Fibroblast of mammary gland (primary cell): ENCODE measurements at places on chromosomes 6 and 20.

DNA sequence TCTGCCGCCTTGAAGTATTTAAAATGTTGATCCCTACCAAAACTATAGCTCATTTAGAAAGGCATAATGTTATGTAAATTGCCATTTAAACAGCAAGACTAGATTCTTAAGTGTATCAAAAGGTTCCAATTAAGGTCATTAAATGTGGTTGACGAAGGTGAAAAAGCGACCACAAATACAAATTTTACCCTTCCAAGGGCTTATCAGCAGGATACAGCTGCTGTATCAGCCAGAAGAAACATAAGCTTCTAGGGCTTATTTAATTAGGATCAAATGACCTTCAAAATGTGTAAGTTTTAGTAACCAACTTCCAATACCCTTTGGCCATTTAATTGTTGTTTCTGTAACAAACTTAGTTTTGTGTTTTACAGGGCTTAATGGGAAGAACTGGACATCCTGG, 139.9 kb downstream of the COL9A1 start:
- no peak for DNase-seq

- peak; percentile 90 for DNase-seq
These were observed 78.0 kb upstream of the TMEM181 start for GRCh38 chr6:158481690-158482473.

DNA sequence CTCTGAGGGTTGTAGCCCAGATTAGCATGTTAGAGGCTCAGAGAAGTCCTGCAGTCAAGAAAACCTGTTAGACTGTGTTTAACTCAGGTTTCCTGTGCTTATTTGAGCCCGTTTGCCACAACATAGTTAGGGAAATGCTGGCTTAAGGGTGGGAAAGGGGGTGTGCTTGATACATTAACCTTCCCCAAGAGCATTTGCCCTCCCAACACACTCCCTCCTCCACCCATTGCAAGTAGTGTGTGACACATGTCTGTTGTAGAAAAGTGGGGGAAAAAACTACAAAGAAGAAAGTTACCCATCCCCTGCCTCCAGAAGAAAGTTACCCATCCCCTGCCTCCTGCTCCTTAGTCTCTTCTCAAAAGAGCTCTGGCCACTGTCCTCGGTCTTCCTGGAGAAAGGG, 36.8 kb upstream of the MRPS18A start:
- no peak for DNase-seq

- no peak for DNase-seq
These were observed 33.8 kb upstream of the COL19A1 start for GRCh38 chr6:69832558-69832957.

GRCh38 chr6:57435475-57436160, 118.2 kb downstream of the PRIM2 start:
- no peak for DNase-seq

DNA sequence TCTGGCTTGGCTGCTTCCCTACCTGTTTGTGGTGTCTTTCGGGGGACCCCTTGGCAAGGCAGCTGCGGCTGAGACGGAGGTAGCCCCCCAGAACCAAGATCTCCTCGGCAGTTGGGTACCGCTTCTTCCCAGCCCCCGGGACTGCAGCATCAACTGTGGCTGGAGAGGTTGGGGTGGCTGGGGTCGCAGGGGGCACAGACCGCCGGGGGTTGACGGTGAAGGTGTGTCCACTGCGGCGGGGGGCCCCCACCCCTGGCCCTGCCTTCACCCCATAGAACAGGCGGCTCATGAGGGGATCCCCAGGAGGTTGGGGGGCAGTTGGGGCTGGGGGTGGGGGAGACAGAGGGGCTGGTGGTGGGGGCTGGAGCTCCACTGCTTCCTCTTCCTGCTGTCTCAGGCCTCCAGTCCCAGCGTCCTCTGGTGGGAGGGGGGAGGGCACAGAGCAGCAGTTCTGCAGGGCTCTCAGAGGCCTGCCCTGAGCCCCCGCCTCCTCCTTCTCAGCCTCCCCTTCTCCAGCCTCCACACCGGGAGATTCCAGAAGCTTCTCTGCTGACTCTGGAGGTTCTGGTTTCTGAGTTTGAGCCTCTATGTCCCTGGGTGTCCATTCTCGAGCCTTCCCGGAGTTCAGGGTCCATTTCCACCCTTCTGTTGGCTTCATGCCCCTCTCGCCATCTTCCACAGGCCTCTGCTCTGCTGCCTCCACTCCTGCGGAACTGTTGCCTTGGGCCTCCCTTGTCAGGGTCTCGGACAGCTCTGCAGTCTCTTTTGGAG, 1.9 kb downstream of the PPP1R18 start:
- DNase-seq = peak; percentile 44

DNA sequence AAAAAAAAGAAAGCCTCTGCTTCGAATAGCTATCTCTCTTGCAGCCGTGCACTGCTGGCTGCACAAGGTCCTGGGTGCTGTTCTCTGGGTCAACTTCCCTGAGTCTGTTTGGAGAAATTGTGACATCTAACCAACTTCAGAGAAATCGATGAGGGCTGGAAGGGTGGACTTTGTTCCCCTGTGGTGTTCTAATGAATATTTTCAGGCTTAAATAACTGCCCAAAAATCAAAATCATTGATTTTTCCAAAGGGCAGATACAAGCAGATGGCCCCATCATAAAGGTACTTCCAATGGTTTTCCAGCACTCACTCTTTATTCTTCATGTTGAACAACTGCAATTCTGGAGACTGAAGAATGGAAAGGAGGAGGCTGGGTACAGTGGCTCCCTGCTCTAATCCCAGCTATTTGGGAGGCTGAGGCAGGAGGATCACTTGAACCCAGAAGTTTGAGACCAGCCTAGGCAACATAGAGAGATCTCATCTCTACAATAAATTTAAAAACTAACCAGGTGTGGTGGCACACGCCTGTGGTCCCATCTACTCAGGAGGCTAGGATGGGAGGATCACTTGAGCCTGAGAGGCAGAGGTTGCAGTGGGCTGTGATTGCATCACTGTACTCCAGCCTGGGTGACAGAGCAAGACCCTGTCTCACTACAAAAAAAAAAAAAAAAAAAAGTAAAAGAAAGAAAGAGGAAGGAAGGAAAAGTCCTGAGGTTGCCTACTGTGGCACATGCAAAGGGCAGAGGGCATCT, 59.1 kb downstream of the FOXA2 start:
- DNase-seq = no peak

- peak; percentile 80 for DNase-seq
These were observed 102.1 kb downstream of the TMEM242 start for GRCh38 chr6:157221049-157221816.

GRCh38 chr6:111870051-111870741, 3.1 kb downstream of the FYN start:
- DNase-seq = no peak

- peak; percentile 73 for DNase-seq
These were observed 181.6 kb upstream of the RGS17 start for GRCh38 chr6:153312634-153313033.

DNA sequence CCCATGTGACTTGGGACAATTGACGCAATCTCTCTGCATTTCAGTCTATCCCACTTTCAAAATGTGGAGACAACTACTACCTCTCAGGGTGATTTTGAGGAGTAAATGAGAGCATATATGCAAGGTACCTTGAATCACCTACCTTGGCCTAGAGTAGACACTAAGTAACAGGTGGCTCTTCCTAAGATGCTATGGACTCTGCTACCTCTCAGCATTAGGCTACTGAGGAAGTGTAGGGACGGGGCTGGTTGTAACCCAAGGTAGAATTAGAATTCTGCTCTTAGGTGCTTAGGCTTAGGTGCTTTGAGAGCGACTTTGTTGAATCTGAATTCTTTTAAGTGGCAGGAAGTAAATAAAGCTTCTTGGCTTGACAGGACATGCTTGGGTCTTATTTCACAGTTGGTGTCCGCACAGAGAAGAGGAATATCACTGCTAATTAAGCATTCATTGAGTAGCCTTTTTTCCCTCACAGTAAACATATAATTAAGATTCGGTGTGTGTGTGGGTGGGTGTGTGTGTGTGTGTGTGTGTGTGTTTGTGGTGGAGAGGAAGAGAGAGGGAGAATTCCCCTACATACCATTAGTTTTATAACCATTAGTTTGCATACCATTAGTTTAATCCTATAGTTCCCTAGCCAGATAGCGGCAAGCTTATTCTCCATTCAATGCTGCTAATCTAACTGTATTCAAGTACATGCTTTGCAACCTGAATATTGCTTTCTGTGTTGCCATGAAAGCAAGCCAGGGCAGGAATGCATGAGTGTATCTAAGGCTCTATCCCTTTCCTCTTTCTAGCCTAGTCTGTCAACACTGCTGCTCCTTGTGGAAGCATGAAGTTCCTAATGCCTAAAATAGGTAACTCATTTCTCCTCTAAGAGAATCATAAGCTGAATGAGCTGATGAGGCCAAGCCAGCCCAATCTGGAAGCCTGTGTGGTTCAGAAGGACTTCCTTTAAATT, 112.5 kb downstream of the IPCEF1 start:
- DNase-seq = no peak

GRCh38 chr6:111471533-111471932, 11.5 kb downstream of the REV3L start:
- no peak for DNase-seq

DNA sequence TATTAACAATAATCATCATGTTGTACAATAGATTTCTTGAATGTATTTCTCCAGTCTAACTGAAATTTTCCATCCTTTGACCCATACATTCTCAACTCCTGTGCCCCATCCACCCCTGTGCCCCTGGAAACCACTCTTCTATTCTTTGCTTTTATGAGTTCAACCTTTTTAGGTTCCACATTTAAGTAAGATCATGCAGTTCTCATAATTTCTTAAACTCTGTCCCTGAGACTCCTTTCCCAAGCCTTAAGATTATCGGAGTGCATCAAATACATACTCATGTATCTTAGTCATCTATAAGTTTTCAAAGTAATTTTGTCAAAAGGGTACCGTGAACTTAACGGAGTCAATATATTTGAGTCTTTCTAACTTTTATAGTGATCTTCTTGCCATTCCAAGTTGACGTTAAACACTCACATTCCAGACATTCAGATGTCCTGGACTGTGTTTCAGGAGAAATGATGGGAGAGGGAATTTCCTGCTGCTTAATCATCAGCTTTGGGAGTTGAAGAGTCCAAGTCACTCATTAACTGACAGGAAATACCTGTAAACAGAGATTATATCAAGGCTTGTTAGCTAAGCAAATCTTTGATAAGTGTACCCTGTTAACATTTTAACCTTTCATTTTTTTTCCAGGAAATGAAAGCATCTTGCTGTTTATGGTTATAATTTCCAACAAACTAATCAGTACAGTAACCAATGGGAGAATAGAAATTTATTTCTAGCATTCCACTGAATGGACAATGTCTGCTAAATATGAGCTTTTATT, 73.3 kb downstream of the ADGRG6 start:
- DNase-seq = peak; percentile 49

DNA sequence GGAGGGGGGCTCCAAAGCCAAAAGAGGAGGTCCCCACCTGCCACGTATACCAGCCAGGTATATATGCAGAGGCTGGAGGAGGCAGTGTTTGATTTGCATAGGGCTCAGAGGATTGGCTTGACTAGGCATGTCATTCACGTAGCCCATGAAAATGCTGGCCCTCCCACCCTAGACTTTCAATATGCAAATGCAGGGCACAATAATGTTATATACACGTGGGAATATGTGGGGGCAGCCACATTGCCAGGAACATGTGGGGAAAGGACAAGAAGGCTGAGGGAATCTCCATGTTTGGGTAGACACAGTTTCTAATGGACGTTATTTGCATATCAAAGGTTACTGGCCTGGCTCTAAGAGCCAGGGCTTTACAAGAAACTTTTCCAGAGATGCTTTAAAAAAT, 301.8 kb downstream of the FARS2 start:
- no peak for DNase-seq

GRCh38 chr20:13226367-13226766, 5.3 kb downstream of the ISM1 start:
- DNase-seq = no peak

GRCh38 chr6:105488516-105489215, 85.8 kb upstream of the PREP start:
- no peak for DNase-seq

- DNase-seq = peak; percentile 34
These were observed 35.8 kb downstream of the NEDD9 start for GRCh38 chr6:11196511-11197174.

DNA sequence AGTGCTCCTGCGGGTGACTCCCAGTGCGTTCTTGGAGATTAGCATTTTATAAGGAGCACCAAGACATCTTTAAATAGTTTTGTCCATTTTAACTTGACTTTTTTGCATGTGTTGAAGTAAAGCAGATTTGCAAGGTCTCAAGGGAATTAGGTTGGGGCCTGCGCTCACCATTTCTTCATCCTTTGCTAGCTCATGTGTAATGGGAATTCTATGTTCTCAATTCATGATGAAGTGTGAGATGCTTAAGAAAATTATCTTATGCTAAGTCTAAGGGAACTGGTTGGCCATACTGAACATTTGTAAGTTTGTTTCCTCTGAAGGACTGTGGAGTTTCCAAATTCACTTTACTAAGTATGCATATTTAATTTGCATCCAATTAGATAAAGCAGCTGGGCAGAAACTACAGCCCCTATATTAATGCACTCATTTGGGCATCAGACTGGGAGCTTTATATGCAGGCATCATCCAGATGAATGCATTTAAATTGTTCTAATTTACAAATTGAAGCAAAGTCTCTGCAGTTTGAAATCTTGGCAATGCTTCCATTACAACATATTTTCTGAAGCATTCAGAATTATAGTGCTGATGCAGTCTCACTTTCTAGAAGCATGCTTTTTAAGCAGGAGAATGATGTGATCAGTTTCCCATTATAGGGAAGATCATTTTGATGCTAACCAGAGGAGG, 108.3 kb upstream of the AKAP12 start:
- DNase-seq = peak; percentile 68

DNA sequence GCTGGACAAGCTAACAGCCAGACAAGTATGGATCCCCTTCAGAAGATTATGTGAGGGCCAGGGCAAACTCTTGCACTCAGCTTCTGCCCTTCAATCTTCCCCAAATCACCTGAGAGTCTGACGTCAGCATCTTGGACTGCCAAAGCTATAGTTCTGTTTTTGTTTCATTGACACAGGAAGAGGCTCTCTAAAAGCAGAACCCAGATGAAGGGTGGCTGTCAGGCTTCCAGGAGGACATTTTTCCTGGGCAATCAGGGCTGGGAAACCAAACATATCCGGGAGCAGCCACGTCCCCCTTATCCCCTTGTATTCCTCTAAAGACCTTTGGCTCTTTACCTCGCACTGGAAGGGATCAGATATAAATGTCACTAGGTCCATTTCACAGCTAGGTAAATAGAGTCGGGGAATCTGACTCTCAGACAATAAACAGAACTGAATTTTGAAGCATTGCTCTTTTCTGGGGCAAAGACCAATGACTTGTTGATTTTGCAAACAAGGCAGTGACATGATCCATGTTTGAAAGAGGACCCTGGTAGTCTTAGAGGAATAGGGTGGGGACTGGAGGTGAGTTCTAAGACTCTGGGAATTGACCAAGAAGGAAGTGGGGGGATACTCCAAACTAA, 13.3 kb downstream of the MAFB start:
- DNase-seq = no peak

- no peak for DNase-seq
These were observed 531.0 kb upstream of the MMS22L start for GRCh38 chr6:97813889-97814567.
